Astrocyte of the spinal cord (primary cell): ENCODE measurements at places on chromosomes 2 and 18.

- DNase-seq, result no peak
Measured at GRCh38 chr2:130882991-130883390, 46.3 kb downstream of the ARHGEF4 start.

DNA sequence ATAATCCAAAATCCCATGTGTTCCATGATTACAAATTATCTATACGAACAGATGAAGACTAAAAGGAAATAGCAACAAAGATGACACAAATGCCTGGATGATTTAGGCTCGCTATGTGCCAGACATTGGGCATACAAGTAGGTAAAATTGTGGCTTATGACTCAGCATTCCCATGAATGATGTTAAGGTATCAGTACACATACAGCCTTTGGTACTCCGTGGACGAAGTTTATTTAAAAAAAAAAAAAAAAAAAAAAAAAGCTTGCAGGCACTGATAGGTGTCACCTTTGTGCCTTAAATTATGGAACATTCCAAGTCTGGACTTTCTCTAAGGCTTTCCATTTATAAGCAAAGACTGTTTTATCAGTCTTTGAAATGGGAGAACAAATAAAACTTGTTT is 2.7 kb downstream of the CHAC2 start:
- DNase-seq, result no peak

DNA sequence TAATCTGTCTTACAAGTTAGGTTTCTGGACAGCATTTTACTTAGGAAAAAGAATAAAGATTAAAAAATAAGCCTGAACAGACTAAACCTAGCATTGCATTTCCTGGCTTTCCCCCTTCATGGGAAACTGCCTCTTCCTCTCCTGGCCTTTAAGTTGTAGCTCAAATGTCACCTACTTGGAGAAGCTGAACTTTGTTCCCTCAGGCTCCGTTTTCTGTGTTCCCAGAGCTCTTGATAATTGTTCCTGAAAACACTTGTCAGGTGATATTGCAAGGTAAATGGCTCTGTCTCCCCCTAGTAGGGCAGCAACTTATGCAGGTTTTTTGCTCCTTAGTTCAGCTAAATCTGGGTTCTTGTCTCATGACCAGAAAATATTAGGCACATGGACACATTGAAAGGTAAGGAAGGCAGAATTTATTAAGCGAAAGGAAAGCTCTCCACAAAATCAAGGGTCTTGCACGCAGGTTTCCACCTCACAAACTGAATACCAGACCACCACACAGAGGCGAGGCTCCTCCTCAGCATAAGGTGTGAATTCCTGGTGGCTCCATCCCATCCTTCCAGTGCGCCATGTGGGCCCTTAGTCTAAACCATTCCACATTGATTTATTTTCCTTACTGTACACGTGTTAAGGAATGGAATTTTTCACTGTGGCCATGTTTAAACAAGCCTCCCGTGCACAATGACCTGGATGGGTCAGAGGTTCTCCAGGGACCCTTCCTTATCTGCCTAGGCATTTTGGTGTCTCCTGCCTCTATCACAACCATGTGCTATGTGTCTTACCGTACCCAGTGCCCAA is 229.3 kb downstream of the HNMT start:
- no peak for DNase-seq

DNA sequence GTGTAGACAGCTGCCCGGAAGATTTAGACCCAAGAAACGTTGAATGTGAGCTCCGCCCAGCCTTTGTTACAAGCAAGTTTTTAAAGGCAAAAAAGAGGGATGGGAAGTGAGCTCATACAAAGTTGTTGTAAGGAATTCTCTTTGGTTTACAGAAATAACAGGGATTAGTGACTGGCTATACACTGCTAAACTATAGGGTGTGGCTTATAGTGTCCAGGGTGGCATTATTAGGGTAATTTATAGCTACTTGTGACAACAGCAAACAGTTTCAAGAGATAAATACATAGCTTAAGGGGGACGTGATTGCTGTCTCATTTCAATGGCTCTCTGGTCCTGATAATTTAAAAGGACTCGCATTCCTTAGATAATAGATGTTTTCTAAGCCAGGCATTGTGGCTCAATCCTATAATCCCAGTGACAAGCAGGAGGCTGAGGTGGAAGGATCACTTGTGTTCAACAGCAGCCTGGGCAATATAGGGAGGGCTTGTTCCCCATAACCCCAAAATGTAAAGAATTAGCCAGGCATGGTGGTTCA is 66.5 kb upstream of the TGIF1 start:
- no peak for DNase-seq

GRCh38 chr2:46784278-46784677 is 131.3 kb downstream of the MCFD2 start:
- no peak for DNase-seq

GRCh38 chr2:178008636-178009289 is 63.8 kb downstream of the PDE11A start:
- DNase-seq, result peak; percentile 84

GRCh38 chr18:57827646-57828045 is 24.5 kb upstream of the ATP8B1 start:
- no peak for DNase-seq
